ENCODE measurements at places on chromosomes 2 and 18.

DNA sequence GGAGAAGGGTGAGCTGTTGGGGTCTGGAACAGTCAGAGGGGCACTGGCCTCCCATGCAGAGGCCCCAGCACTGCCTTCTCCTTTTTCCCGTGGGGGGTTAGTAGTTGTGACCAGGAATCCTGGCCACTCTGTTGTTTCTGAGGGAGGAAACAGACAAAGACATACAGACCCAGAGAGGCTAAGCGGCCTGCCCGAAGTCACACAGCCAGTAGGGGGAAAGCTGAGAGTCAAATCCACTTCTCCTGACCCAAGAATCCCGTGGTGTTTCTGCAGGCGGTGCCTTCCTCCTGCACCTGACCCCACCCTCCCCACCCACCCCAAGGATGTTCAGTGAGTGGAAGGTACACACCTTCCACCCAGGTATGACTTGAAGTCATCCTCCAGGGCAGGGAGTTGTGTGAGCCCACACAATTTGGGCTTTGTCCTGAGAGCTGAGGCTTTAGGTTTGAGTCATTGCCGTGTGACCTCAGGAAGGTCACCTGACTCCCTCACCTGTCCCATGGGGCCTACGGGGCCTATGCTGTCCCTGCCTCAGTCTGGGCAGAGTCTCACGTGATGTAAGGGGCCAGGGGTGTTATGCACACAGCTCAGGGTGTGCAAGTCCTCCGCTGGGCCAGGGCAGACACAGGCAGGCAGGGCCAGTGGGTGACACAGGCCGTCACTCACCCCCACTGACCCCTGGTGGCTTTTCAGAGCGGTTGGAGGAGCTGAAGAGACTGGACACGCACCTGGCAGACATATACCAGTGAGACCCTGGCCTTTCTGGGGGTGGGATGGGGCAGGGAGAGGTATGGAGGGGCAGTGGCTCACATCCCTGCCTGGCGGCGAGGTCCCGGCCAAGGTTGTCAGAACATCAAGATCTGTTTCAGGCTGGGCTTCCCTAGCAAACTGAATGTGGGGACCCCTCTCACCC lies 5.0 kb downstream of the NT5DC4 start:
- no peak for DNase-seq

DNA sequence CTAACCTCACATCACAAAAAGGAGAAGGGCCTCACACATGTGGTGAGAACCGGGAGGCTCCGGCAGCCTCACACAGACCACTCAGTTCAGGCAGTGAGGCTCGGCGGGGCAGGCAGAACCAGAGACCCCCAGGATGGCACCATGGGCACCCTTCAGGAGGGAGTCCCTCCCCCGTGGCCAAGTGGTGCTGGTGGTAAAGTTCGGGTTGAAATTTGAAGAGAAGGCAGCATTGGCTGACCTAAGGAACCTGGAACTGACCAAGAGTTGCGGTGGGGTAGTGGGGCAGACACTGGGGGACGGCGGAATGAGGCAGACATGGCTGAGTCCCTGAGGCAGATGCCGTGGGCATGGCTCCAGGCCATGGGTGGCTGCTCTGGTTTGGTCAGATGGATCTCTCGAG lies 239.3 kb upstream of the MYT1L start:
- DNase-seq: no peak

GRCh38 chr18:8431036-8431435 lies 178.2 kb upstream of the RAB12 start:
- DNase-seq: no peak

DNA sequence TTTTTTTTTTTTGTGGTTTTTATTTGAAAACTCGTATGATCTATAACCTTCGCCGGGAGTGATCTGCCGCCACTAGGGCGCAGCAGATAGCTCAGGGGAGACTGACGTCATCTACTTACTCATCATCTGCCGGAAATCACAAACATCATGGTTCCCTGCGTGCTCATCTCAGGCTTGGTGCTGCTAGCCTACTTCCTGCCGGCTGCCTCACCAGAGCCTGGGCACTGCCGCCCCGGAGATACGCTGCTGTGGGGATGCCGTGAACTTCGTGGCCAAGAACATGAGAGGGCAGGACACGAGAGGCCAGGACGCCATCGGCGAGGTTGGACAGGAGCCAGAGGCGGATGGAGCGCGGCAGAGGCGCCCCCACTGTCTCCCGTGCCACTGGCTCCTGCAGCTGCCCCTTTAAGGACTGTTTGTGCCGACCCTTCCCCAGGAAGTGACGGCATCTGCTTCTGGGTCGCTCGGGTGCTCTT lies 68.8 kb downstream of the DOK6 start:
- no peak for DNase-seq

DNA sequence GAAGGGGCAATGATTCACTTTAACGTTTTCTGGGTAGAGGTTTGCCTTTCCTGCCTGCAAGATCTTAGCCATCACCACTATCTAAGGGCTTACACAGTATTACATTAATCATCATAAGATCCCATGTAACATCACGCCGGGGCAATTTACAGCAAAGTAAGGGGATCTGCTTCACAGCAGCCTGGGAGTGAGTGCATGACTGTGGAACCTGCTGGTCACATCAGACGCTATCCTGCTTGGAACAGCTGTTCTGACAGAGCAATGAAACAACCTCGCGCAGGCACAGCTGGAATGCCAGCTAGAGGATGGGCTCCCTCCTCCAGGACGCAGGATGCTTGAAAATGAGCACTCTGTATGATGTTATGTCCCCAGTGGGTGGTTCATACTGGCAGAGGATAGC lies 89.0 kb downstream of the AOX1 start:
- no peak for DNase-seq

GRCh38 chr2:129139380-129139779 lies 820.7 kb upstream of the HS6ST1 start:
- no peak for DNase-seq

- DNase-seq: no peak
Measured at GRCh38 chr2:152173831-152174230, 1.7 kb downstream of the STAM2 start.

GRCh38 chr2:27051902-27052645 lies 606 bp downstream of the AGBL5 start:
- no peak for DNase-seq

DNA sequence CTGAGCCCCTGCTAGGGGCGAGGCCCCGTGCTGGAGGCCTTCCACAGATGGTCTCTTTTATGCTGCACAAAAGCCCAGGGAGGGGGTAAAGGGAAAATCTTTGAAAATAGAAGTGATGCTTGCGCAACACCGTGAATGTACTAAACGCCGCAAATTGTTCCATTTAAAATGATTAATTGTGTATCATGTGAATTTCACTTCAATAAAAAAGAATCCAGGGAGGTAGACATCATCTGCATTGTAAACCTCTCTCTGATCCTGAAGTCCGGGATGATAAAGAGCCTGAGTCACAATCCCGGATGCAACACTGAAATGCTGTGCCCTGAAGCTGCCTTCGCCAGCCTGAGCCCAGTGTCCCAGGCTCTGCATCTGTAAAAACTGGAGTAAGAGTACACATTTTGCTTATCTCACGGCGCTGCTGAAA lies 107.7 kb upstream of the PPP1CB start:
- DNase-seq: no peak

- no peak for DNase-seq
Measured at GRCh38 chr2:96890726-96891385, 21.0 kb upstream of the SEMA4C start.

- DNase-seq: no peak
Measured at GRCh38 chr2:177748360-177748759, 324.2 kb downstream of the PDE11A start.

GRCh38 chr2:105590780-105591660 lies 153.7 kb upstream of the NCK2 start:
- no peak for DNase-seq

DNA sequence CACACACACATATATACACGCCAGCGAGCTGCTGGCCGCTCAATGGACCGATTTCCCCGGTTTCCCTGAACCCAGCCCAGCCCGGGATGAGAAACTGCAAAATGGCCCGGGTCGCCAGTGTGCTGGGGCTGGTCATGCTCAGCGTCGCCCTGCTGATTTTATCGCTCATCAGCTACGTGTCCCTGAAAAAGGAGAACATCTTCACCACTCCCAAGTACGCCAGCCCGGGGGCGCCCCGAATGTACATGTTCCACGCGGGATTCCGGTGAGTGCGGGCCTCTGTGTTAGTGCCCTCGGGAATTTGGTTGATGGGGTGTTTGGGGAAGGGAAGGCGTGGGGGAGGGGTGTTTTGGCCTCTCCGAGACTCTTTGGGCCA lies 392 bp downstream of the ST8SIA3 start:
- no peak for DNase-seq

DNA sequence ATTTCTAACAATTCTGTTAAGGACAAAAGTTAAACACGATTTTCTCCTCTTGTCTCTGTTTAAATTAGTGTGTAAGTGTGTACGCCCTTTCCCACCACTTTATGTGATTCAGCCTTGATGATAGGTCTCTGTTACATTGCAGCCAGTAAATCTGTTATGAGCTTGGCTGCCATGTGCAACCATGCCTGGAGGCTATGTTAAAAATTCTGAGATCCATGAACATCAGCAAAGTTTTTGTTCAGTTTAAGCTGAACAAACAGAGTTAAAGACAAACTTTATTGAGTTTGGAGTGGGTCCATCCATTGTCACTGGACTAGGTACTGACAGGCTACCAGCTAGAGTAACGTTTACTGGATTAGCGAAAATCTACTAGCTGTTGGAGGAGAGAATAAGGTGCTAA lies 110.4 kb downstream of the NCKAP5 start:
- no peak for DNase-seq

DNA sequence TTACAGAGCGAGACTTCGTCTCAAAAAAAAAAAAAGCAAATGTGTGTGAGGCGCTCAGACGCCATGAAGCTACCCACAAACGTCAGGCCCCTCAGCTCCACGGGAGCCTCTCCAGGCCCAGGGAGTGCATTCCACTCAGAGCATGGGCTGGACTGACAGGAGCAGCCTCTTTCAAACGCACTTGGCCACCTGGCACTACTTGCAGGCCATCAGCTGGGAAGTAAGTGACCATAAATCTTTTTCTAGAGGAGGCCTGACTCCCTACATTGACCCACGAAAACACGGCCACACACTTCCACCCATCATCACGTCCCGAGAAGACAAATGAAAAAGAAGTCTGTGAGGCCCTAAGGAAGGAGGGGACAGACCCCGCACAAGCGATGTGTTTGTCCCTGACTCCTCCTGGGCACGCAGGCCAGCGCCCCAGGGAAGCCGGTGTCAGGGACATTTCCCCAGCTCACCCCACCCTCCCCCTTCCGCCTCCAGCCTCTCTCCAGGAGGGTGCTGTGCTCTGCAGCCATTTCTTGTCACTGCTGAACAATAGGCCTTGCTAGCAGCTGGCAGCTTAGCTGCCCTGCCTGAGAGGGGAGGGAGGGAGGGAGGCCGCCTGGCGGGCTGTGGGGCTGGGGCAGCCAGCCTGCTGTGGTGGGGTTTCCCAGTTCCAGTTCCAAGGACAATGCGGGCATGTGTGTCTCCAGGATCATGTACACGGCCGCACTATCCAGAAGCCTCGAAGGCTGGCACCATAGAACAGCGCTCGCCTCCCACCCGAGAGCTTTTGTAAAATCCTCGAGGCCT lies 26.6 kb downstream of the SERTAD2 start:
- DNase-seq: peak; percentile 63

DNA sequence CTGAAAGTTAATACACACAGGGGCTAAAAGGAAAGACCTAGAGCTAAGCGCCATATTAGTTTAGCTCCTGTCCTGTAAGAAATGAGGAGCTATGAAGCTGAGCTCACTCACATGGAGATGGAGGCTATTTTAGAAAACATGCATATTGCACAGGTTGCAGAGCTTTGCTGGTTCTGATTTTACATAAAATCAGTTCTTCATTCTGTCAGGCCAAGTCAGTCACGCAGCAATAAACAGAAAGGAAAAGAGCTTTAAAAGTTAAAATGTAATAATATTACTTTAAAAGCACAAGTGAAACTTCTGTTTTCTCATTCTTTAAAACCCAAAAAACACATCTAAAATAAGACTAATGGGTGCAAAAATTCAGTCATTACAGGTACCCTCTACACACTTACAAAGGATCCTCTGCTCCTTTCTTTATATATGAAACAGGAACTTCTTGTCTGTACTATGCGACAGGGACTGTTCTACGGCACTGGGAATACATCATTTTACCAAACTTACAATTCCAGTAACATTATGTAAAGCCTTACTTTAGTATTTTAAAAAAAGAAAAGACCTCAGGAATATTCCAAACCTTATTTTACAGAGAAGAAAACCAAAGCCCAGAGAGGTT lies 113.8 kb downstream of the THADA start:
- DNase-seq: no peak

DNA sequence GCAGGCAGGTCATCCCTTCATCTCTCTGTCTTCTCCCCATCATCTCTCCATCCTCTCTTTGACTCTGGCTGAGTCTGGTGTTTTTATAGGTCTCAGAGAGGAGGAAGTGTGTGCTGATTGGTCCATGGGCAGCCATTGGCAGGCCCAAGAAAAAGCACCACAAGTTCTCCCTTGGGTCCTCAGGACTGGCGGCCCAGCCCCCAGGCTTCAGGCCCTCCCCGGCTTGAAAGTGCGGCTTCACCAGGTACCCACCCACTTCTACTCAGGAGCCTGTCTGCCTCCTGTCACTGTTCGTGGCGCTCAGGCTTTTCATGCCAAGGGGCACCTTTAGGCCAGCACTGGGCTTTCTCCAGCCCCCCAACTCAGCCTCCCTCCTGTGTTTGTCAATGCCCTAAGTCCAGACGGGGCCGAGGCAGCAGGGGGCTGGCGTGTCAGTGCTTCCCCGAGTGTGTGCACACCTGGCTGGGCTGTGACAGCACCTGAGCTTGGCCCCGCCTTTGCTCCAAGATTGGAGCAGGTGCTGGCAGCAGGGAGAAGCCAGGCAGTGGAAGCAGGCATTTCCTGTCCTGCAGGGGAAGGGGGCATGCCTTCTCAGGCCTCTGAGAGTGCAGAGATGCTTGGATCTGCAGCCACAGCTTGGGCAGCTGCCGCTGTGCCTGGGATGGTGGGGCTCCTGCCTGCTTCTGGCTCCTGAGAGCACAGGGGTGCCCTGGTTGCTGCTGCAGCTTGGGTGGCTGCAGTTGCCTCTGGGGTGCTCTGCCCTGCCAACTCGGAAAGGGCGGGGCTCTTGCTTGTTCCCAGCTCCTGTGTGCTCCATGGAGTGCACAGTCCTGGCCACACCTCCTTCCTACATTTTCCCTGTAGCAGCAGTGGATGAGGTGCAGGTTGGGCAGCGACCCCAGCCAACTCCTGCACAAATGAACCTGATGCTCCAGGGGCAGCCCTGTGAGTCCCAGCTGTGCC lies 34.1 kb downstream of the FBXO48 start:
- DNase-seq: no peak

DNA sequence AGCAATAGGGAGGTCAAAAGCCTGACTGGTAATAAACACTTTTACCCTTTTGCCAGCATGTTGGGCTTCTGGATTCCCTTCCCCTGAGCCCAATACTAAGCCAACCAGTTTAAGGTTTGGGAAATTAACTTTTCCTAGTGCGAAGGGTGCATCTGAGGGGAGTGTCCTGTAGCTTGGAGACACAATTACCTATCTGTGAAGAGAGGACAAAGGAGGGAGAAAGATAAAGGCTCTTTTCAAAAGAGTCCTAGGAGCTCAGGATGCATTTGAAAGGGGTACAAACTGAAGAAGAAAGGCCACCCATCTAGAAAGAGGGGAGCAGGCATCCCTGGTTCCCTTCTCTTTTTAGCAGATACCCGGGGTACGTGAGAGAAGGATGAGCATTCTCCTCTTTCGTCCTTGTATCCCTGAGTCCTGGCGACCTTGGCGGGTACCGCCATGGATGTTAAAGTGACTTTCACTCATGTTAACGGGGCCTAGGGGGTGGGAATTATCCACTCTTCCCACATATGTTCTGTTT lies 25.1 kb downstream of the C18orf54 start:
- no peak for DNase-seq

All from hippocampal formation (tissue), 2 donors.